ENCODE measurements at places on chromosomes 2 and 18.

- DNase-seq = no peak
These were observed 235.8 kb downstream of the ATAD2B start for GRCh38 chr2:23691106-23691470.

DNA sequence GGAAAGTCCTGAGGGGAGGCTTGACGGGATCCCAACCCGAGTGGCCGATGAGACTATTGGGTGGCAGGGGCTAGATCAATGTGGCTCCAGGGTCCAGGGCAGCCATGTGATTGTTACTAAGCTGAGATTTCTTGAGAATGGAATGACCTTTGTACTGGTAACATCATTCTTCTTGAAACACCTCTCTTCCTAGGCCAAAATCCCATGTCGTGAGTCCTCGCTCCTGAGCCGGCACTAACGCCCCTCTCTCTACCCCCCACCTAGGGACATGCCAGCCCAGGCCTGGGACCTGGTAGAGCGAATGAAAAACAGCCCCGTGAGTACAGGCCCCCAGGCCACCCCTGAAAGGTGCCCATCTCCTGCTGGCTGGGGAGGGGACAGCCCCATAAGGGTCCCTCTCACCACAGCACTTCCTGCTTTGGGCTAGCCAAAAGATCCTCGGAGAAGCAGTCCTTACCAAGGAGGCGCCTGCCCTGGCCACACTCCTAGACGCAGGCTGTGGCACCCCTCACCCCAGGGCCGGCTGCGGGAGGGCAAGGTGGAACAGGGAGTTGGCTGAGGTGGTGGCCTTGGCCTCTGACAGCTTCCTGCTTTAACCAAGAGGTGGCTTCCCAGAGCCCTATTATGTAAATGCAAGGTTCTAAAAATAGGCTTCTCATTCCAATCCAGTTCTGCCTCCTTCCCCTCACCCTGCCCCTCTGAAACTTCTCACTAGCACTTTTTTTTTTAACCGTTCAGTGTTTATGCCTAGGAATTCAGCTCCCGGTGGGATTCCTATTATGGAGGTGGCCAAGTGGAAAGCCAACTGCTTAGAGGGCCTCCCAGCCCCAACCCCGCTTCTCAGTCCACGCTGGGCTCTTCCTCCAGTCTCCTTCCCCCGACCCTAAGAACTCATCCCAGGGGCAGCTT lies 126.6 kb upstream of the PPP1CB start:
- no peak for DNase-seq

DNA sequence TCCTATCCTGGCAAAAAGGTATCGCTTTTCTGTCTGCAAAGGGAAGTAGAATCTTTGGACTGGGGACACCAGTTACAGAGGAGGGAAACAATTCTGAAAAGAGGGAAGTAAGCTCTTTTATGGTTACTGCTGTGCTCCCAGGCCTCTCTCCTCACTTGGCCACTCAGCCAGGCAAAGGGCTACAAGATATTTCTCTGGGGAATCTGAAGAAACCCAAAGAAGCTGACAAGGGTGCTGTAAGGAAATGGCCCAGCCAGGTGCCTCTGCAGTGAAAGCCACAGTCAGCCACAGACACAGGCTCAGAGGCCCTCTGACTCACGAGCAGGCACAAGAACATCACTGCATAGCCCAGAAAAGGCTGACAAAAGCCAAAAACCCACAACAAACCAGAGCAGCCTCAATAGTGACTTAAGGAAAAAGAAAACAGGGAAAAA lies 5.8 kb downstream of the HDLBP start:
- DNase-seq = peak; percentile 3

- DNase-seq = no peak
These were observed 1.8 kb downstream of the B3GNT7 start for GRCh38 chr2:231397011-231397927.

DNA sequence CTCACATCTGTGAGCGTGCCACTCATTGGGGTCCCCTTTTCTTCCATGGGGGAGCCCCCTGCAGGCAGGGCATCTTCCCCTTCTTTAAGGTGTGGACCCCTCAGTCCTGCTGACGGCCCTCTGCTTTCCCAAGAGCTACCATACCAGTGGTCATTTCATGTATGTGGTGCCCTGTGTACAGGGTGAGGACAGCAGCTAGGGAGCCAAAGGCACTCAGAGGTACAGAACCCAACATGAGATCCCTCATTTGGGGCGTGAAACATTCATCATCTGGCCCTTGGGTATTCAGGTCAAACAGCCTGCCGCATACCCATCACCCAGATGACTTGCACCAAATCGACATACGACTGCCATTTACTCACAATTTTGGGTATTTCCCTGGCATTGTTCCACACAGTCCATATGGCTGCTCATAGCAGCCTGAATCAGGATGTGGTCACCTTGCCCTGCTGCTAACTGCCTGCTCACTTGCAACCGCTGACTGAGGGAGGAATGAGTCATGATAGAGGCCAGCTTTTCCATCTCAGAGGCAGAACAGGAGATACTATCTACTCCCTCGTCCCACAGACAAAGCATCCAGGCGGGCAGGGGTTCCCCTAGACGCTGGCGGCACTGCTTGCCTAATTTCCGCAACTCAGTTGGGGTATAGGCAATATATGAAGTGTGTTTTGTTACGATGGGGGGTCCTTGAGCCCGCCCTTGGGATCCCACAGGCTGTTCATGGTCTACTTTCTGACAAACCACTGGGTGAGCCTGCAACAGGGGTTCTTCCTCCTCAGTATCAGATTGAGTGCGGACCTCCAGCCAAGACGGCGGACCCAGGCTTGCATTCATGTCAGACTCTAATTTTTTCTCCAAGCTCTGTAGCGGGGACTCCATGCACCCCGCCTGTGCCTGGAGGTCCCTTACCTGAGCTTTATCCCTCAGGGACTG lies 228.6 kb downstream of the SATB2 start:
- DNase-seq = peak; percentile 82

- DNase-seq = no peak
These were observed 32.6 kb upstream of the KCMF1 start for GRCh38 chr2:84938194-84938879.

DNA sequence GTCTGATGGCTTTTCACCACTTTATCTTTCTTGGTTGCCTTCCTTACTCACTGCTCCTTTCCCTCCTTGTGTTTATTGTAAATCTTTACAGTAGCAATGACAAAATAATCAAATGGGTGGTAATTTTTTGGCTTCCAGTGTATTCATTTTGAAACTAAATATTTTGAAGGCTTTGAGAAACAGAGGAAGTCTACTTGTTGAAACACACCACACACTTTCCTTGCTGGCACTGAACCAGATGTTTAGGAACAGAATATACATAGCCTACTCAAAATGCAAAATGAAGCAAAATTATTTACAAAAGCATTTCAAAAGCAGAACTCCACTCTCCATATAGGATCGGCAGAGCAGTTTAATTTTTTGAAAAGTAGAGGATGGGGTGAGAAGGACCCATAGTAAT lies 189.8 kb downstream of the LTBP1 start:
- no peak for DNase-seq

- DNase-seq = peak; percentile 31
These were observed 44.4 kb downstream of the ST8SIA5 start for GRCh38 chr18:46712406-46712805.

DNA sequence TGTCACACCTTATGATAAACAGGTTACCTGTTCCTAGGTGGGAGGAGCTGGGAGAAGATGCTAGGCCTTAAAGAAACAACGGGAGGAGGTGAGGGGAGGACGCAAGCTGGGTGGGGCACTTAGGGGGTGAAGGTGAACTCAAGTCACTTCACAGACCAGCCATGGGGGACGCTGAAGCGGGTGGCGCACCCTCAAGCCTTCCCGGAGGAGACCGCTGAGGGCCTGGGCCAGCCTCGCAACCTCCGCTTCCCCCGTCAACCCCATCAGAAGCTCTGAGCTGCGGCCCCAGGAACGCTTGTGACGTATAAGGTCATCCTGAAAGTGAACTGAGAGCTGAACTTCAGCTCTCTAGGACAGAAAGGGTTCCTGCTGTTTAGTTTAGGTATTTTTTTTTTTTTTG lies 133.5 kb downstream of the MBP start:
- no peak for DNase-seq
